ENCODE measurements at places on chromosomes 3 and 15.

DNA sequence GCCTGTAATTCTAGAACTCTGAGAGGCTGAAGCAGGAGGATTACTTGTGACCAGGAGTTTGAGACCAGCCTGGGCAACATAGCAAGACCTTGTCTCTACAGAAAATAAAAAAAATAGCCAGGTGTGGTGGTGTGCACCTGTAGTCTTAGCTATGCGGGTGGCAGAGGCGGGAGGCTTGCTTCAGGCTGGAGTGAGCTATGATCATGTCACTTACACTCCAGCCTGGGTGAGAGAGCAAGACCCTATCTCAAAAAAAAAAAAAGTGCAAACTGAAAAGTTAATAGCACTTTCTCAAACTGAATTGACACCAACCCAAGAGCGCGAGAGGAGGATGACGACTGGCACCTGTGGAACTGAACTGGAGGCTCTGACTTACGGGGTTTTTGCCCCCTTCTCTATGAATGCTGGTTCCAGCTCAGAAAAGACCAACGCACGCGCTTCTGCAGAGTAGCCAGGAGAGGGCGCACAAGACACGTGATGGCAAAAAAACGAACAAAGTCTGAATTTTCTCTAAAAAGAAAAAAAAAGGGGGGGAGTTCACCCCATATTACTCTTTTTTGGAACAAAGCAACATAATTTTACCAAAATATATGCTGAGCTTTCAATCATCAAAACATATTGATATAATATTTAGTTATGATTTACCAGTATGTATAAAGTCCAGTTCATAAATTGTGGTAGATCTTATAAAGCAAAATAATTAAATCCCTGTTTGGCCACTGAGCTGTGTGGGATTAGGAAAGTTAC lies 23.7 kb downstream of the CFAP92 start:
- no peak for DNase-seq

DNA sequence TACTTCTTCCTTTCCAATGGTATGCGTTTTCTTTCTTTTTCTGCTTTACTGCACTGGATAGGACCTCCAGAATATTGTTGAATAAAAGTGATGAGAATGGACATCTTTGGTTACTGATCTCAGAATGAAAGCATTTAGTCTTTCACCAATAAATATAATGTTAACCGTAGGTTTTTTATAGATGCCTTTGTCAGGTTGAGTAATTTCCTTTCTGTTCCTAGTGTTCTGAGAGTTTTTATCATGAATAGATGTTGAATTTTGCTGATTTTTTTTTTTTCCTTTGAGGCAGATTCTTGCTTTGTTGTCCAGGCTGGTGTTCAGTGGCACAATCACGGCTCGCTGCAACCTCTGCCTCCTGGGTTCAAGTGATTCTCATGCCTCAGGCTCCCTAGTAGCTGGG lies 158.4 kb downstream of the KLHL25 start:
- no peak for DNase-seq

- DNase-seq = no peak
Measured at GRCh38 chr15:79886124-79886523, 10.7 kb downstream of the MTHFS start.

DNA sequence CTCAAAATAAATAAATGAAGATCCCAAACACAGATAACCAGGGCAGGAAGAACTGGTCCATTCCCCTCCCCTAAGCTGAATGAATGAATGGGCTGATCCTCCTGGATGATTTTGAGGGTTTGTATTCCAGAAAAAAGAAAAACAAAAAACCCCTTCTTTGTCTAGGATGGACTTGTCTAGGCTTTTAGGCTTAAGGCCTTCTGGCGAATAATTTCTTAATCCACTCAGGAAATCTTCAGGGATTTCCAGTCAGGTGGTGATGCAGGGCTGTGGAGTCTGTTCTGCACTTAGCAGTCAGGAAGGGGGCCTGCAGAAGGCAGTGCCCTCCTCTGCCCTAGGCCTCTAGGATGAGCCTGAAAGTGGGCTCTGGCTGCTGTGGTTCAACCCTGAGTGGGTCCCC lies 52.1 kb downstream of the BDH1 start:
- no peak for DNase-seq

- DNase-seq = no peak
Measured at GRCh38 chr15:100834731-100835130, 44.9 kb upstream of the ALDH1A3 start.

- no peak for DNase-seq
Measured at GRCh38 chr3:20072422-20072821, 32.2 kb downstream of the KAT2B start.

GRCh38 chr15:63000706-63001105 lies 41.8 kb upstream of the TPM1 start:
- no peak for DNase-seq

GRCh38 chr15:81752974-81753373 lies 292.8 kb downstream of the MEX3B start:
- DNase-seq = no peak

- DNase-seq = no peak
Measured at GRCh38 chr3:153574445-153574844, 412.4 kb downstream of the RAP2B start.

DNA sequence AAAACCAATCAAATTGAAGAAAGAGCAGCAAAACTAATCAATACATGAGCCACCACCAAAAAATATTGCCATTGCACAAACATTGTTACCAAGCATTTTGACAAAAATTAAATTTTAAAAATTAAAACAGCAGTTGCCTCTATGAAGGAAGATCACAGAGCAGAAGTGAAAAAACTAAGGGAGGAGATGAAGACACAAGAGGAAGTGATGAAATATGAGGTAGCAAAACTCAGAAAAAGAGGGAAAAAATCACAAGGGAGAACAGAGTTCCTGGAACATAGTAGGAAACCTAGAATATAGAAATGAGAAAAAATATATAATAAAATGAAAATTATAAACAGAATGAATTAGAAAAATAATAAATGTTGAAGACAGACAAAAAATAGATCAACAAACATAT lies 7.3 kb upstream of the SERPINI2 start:
- DNase-seq = no peak

DNA sequence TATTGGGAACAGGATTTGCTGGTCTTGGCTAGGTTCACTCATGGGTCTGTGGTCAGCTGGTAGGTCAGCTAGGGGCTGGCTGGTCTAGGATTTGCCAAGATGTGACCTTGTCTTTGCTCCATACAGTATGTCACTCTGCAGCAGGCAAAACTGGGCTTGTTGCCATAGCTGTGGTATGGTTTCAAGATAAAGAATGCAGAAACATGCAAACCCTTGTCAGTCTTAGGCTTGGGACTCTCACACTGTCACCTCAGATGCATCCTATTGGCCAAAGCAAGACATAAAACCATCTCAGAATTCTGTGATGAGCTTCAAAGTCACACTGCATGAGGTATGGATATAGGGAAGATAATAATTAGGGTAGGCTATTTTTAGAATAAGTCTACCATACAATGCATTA lies 66.6 kb upstream of the TBC1D5 start:
- no peak for DNase-seq

DNA sequence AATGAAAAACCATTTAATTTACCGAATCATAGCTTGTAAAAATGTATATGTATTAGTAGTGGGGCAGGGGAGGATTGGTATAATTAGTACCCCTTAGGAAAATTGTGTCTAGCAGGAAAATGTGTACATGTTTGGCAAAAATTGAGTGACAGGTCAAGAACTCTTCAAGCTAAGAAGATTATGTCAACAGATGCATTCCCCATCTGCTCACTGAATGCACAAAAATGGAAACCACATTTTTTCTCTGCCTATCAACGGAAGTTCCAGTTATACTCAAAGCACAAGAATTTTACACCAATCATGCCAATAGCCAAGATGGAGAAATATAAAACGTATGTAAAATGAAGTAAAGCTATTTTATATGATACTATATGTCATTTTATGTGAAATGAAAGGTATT lies 377.8 kb downstream of the KCNH8 start:
- no peak for DNase-seq

DNA sequence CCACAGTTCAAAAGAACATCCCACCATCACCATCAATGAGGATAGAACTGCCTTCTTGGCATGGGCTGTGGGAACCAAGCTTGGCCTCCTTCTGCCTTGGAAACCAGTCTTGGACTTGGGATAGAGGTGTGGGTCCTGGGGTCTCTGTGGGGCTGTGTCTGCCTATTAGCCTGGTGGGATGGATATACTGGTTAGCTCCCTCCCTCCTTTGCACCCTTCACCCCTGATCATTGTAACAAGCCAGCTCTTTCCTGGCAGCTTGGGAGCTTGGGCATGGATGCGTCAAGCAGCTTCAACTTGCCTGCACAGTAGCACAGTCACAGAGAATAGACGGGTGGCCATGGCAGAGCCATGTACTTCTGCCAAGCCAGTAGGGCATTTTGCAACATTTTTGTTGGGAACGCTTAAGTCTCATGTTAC lies 65.2 kb downstream of the SMAD6 start:
- DNase-seq = no peak

DNA sequence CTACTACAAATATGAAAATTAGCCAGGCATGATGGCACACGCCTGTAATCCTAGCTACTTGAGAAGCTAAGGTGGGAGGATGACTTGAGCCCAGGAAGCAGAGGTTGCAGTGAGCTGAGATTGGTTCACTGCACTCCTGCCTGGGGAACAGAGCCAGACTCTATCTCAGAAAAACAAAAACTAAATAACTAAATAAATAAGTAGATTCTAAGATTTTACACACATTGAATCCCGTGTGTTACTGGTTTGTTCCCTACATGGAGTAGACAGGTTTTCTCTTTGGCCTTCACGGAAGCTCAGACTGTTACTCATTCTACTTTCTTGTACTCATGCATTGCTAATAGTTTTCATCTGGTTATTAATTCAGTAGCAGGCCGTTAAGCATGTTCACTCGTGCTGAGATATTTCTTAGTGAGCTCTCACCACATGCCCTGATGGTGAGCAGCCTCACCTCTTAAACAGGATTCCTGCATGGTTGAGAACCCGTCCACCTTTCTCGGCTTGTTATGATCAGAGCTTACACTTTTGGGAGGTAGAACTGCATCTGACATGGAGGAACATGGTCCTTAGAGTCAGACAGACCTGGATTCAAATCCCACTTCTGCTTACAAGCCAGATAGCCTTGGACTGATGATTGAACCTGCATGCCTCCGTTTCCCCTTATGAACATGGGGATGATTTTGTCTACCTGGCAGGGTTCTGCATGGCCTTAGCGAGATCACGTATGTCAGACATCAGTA lies 49.1 kb downstream of the CMTM7 start:
- no peak for DNase-seq

- DNase-seq = no peak
Measured at GRCh38 chr15:62534996-62535395, 369.9 kb upstream of the C2CD4B start.

DNA sequence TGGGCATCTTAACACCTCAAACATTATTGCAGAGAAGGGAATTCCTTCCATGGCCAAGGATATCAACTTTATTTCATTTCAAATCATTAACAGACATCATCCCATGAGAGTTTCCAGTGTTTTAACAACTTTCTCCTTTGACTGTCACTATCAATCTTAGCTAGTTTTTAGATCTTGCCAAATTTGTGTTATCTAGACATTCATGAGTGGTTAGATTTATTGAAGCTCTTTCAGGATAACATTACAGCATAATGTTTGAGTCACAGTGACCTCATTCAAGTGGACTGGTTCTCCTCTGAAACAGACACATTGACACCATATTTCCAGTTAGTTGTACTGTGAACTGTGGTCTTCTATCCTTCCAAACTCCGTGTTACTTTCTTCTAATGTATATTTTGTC lies 8.6 kb upstream of the TNFAIP8L3 start:
- DNase-seq = no peak

DNA sequence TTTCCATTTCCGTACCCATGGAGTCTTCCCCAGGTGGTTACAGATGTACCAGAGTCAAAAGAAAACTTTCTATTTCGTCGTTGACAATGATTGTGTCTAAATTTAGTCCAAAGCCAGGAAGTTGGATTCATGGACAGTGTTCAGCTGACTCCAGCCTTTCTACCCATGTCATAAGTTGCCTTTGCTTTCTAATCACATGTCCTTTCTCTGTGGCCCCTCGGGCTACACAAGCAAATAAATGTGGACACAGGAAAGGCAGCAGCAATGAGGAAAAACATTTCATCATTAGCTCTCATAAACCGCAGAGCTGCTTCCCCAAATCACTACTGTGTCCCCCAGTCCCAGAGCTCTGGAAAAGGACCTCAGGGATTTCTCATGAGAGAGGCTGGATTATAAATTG lies 82.0 kb downstream of the USF3 start:
- no peak for DNase-seq

DNA sequence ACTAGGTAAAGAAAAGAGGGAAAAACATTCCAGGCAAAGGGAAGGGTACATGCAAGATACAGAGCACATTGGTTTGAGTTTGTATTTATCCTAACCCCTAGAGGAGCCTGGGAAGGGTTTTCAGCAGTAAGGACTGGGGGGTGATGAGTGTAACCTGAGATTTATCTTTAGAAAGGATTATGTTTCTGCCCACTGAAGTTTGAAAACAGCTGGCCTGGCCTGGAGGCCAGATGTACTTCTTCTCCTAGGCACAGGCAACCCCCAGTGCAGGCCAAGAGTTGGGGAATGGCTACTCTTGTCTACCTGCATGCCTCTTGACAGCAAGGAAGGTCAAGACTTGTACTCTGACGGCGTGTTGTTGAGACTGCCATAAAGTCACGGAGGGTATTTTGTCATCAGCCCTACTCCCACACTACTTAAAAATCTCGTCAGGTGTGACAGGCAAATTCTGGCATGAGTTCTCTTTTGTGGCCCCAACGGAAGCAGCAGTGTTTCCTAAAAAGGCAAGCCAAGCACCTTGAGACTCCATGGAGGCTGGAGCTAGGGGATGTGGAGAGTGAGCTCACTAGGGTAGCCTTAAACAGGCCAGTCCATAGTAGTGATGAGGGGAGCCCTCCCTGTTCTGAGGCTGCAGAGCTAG lies 241.5 kb upstream of the WNT5A start:
- DNase-seq = no peak

DNA sequence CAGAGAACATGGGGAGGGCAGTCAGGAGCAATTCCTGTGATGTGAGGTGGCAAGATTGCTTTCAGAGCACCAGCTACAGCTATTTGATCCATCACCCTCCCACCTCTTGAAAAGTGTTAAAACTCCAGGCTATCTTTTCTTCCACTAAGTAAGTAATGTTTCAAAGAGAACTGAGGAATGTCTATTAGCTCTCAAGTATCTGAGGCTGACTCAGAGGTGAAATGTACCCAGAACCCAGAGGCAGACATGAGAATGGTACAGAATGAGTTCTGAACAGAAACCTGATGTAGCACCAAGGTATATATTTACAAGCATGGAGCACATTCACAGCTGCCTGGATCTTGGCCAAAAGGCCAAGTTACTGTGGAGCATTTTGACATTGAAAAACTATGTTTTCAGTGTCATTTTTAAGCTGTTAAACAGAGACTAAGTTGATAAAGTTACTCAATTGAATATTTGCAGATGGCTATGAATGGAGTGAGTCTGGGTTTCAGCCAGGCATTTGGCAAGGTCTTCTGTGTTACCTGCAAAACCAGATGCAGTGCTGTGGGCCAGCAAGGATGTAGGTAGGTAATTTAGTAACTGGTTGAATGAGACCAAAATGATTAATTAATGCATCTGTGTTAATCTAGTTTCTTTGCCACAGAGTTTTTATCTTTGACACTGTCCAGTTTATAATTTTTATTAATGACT lies 227.7 kb upstream of the CD96 start:
- no peak for DNase-seq

Measured in esophagus squamous epithelium (tissue), 5 donors.